D341Med (cell line): ENCODE measurements at places on chromosomes 6 and 20.

GRCh38 chr20:53660078-53660909 is 66.7 kb upstream of the ZNF217 start:
- no peak for DNase-seq

DNA sequence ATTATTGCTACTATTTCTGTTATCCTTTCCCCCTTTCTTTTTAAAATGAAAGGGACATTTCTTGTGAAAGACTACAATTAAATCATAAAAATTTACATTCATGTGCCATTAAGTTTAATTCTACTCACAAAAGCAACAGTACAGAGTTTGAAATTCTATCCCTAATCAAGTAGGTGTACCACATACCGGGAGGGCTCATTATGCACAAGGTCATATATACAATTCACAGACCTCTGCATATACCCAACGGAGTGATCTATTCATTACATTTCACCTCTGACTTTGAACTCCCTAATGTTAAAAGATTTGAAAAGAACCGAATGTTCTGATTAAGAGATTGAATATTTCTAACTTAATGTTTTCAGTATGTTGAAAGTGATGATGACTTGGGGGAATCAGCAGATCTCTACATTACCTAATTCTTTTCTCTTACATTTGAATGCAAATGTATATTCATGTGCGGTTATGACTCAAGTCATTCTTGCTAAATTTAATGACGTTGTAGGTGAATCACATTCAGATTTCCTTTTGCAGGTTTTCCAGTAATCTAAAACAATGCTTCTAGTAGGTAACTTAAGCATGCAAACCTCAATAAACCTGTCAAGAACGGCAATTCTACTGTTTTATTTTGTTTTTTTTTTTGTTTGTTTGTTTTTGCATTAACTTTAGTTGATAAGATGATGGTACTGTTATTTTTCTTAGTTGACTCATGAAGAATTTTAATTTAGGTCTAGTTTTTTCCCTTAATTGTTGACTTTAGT is 7.3 kb downstream of the EYA4 start:
- no peak for DNase-seq

DNA sequence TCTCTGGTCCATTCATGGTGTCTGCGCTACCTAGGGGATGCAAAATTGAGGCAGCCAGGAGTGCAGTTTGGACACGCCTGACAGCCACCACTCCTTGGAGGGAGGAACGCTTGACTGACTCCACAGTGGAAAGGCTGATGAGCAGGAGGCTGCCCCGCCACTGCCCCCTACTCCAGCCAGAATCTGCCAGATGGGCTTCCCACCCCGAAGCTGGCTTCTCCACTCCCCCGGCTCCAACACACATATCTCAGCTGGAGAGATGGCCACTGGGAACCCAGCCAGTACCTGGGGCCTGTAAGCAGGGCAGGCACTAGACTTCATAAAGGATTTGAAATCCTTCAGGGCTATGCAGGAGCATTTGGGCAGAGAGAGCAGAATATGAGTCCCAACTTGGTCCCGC is 51.4 kb upstream of the BLCAP start:
- no peak for DNase-seq

DNA sequence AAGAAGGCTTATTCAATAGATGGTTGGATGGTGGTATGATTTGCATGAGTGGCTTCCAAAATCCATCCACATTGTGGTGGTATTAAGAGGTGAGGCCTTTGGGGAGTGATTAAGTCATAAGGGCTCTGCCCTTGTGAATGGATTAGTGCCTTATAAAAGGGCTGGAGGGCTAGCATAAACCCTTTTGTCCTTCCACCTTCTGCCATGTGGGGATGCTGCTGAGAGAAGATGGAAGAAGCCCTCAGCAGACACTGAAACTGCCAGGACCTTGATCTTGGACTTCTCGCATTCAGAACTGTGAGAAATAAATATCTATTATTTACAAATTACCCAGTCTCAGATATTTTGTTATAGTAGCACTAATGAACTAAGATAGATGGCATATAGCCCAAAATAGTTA is 27.8 kb upstream of the SRPK1 start:
- no peak for DNase-seq

- DNase-seq = no peak
Measured at GRCh38 chr6:74320074-74320473, 624.1 kb downstream of the CD109 start.

GRCh38 chr20:48459722-48460395 is 367.9 kb downstream of the PREX1 start:
- DNase-seq = no peak

- no peak for DNase-seq
Measured at GRCh38 chr20:4973330-4974097, 27.8 kb downstream of the SLC23A2 start.

DNA sequence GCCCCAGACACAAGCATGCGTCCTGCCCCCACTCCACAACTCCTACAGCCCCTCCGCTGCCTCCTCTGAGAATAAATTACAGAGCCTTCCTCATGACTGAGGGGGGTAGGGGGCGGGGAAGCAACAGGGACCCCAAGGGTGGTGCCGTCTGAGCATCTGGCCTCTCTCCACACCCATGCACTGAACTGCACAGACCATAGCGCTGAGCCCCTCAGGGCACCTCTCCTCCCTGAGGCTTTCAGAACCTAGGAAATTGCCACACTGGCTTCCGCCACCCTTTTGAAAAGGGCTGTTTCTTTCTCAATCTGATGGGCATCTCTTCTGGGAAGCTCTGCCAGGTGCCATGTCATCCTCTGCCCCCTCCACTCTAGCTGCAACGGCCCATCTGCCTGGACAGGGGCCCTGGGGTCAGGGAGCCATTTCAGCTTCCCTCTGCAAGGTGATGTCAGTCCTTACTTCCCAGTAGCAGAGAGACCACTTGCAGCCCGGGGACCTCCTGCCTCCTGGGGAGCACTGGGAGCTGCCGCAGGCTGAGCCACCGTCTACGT is 2.5 kb downstream of the CST7 start:
- DNase-seq = no peak

DNA sequence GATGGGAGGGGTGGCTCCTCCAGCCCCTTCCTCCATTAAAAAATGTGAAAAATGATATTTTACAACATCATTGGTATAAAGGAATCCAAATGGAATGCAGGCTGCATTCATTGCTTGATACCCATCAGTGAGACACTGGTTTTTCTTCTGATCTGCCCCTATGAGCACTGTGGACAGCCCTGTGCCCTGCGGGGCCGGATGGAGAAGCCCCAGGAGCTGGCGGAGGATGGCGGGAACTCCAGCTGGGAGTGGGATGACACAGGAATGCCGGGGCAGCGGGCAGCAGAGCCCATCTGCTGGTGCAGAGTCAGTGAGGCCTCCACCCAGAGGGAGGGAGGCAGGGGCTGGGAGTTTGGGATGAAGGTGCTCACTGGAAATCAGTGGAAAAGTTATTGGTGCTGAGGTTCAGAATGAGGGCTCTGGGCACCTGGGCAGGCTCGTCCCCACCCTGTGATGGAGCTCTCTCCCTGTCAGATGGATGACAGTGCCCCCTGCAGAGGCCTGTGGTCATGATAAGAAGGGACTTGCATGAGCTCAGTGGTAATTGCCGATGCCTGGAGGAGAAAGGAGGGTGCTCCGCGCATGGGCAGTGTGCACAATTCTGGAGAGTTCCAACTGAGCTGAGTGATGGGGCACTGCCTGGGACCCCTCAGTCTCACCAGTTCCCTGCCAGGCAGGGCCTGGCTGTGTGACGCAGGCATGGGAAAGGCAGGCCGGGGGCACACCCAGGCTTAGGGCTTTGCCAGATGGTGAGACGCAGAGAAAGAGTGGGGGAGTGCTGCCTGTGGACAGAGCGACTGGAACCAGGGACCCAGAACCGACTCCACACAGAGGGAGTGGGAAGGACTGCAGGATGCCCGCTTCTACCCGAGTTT is 23.2 kb downstream of the CTCFL start:
- no peak for DNase-seq

DNA sequence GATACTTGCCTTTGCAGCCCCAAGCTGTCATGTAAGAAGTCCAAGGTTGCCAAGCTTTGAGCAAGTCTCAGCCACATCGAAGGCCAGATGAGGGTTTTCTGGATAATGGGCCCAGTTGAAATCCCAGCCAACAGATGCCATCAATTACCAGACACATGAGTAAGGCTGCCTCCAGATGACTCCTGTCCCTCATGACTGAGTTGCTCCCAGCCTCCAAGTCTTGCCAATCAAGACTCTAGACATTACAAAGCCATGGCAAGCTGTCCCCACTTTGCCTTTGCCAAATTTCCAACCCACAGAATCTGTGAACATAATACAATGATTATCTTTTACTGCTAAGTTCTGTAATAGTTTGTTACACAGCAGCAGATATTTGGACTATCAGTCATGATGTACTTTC is 76.8 kb upstream of the ARMC2 start:
- no peak for DNase-seq

GRCh38 chr6:106187424-106187982 is 101.4 kb downstream of the PRDM1 start:
- DNase-seq = no peak

- no peak for DNase-seq
Measured at GRCh38 chr20:63835021-63835858, 4.2 kb upstream of the ZBTB46 start.

DNA sequence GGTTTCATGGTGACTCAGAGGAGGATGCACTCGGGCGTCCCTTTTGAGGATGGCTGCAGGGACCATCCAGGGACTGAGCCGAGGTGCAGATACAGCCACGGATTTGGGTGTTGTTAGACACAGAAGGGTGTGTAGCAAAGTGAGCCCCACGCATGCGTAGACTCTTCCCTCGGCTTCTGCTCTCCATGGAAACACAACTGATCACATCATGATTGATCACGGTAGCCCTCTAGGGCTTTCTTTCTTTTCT is 606 bp upstream of the ULBP1 start:
- DNase-seq = peak; percentile 22
